ENCODE measurements at places on chromosomes 3 and 15.
A peak's percentile ranks its signal among the peaks of the same experiment; 100 is the strongest.

- no peak for DNase-seq
Measured at GRCh38 chr3:64801856-64802255, 114.1 kb upstream of the ADAMTS9 start.

DNA sequence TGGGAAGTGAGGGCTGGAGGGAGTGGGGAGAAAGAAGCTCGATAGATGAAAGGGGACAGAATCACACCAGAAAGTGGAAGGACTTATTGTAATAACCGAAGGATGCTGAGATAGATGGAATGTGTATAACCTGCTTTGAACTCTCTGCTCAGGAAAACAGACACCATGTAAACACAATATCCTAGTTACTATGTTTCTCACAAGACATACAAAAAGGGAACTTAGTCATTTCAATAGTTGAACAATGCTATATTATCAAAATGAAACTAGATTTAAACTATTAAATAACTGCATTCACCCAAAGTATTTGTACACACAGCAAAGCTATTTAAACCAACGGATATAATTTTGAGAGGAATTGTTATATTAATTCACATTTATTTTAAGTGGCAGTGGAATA is 108.3 kb upstream of the GADL1 start:
- DNase-seq, result no peak

DNA sequence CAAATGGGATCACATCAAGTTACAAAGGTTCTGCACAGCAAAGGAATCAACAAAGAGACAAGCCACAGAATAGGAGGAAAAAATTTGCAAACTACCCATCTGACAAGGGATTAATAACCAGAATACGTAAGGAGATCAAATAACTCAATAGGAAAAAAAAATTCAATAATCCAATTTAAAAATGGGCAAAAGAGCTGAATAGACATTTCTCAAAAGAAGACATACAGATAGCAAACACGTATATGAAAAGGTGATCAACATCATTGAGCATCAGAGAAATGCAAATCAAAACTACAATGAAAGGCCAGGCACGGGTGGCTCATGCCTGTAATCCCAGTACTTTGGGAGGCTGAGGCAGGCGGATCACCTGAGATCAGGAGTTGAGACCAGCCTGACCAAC is 23.5 kb upstream of the CPEB1 start:
- DNase-seq, result no peak

DNA sequence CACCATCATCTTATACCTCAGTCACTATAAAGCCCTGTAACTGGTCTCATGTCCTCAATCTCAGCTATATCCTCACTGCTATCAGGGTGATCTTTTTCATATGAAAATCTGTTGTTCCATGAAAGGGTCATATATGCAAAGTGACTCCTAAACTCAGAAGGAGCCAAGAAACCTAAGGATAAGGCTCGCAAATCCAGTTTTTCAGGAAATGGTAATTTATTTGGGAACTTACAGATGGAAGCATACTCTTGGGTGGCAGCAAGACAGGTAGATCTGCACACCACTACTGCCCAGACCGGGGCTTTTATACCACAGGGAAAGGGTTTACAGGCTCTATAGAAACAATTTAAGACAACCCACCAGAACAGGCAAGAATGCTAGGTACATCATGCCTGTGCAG is 272.3 kb downstream of the UBE2E2 start:
- DNase-seq, result no peak

DNA sequence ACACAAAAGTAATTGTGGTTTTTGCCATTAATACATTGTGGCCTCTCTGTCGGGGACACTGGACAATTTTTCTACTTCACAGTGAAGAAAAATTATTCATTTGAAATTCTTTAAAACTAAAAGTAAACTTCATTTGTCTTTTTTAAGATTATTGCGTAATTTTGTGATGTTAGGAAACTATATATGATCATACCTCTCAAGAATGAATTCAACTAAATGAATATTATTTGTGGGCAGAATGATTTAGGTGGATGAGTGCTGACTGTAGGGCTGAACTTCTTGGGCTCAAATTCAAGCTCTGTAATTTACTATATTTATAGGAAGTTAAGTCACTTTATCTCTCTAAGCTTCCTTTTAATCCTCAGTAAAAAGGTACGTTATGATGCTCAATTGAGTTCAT is 441.2 kb downstream of the ROBO1 start:
- no peak for DNase-seq

DNA sequence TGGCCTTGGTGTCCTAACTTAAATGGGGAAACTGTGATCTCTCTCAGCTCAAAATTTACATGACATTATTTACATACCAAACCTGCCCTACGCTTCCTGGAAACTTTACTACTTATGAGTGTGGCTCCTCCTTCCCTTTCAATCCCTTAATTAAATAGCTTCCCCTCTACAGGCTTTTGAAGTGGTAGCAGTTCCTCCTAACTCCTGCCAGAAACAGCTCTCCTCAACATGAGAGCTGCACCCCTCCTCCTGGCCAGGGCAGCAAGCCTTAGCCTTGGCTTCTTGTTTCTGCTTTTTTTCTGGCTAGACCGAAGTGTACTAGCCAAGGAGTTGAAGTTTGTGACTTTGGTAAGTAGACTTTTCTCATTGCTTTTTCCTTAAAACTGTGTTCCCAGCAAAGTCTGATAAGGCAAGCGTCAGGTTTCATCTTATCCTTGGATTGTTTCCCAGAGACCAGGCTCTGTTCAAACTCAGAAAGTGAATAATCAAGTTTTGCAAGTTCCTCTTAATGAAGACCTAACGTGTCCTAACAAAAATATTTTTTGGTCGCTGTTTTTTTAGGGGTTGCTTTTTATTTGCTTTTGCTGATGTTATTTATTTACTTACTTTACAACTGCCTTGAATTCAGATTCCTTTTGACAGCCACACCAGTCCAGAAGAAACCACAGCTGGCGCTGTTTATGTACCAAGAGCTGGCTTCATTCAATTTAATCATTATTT is at the start of gene ACP3:
TSS of gene ACP3 (plus strand) at position 179 of the 720 bp plus-strand sequence. CDS start at position 229, 50 bp downstream.
- DNase-seq, result peak; percentile 57

- no peak for DNase-seq
Measured at GRCh38 chr3:110749006-110749405, 322.6 kb upstream of the NECTIN3 start.

DNA sequence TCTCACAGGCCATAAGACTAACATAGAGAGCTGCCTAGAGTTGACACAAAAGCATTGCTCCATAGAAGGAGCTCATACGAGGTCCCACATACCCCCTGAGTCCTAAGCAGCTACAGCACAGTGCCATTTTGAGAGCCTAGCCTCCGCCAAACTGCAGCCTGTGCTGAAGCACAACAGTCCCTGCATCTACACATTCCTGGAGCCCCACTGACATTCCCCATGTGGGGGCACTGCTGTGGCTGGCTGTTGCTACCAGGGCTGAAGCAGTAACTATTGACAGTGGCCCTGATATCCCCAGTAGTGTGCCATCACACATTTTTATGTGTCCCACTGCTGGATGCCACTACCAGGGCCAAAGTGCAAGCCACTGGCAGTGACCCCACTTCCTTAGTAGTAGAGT is 80.3 kb downstream of the CERS3 start:
- no peak for DNase-seq

DNA sequence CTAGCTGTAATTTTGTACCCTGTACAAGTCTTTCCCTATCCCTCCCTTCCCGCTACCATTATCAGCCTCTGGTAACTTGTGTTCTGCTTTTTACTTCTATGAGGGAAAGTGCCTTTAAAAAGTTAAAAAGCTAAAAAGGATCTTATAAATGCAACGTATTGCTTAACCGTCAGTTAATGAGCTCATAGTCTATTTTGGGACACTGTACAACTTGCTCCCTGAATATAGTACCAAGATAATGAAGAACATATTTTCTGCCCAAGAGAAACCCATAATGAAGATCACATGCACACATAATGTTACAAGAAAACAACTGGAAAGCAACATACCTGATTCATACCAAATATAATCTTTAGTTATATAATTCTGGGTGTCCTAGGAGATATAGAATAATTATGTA is 22.6 kb downstream of the ZIC1 start:
- DNase-seq, result no peak

DNA sequence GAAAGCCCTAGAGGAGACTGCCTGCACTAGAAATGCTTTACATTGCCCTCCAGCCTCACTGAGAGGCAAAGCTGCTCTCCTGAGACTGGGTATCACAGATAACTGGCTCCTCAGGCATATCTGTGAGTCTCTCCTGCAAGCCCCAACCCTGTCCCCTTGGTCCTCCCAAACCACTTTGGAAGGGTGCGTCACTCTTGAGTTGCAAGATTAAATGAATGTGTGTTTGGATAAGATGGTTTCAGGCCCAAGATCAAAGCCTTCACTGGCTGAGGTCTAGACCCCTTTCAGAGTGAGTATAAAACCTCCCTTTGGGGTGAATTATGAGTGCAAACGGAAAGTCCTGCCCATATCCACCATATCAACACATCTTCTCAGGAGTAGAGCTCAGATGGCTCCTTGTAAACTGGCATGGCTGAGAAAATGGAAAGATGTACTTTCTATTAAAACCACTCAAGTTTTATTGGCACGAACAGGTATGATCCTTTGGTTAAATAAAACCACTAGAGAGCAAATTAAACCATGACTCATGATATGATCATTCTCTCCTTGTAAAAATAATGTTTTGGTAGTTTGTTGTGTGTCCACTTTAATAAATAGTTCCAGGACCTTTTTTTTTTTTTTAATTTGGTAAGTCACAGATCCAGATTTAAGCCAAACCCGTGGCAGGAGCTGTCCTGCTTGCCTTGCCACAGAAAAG is 164.0 kb downstream of the CHST2 start:
- DNase-seq, result peak; percentile 78

DNA sequence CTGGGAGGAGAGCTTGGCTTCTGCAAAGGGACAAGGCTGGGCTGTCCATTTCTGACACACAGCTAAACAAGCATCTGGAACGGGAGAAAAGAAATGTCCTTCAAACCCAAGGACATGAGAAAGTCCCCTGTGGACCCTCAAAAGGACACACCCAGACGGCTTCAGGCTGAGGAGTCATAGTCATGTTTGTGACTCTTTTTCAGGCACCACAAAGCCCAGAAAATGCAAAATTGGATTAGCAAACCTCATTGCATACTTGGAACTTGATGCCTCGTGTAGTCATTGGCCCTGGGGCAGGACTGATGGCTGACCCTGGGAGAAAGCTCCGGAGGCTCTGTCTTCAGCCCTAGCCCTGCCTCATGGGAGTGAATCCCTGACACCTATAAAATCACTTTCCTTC is 21.5 kb downstream of the FAM174B start:
- no peak for DNase-seq

DNA sequence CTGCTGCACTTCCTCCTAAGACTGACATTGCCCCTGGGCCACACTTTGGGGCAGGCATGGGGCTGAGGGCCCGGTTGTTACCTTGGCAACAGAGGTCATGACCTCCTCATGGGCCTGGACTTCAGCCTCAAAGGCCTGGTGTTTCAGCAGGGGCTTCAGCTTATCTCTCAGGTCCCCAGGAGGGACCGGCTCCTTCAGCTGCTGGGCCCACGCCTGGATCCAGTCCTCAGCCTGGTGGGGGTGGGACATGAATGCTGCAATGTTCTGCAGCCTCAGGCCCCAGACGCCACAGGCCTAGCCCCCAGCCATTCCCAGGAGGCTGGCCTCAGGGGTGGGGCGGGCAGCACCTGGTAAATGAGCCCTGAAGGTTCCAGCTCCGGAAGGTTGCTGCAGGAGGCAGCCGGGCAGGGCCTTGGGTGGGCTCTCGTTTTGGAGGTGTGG is 27.6 kb downstream of the SPTBN5 start:
- DNase-seq, result no peak

DNA sequence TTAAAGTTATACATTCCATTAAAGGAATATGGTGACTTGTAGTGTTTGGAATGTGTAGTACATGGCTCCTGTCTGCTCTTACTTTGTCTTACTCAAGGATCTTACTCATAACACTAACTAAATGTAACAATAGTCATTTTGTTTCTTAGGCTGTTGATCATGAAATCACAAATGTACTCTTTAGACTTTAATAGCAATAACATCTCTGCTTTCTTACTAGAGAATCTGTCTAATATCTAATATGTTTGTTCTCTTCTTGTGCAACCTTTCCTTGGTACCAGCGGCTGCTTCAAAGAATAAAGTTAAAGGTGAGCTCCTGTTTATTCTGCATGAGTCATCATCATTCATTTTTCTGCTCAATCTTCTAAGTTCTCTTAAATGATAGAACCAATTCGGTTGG is 767.5 kb downstream of the CADM2 start:
- DNase-seq, result no peak

GRCh38 chr15:56978898-56979662 is 60.6 kb downstream of the TCF12 start:
- DNase-seq, result no peak

- DNase-seq, result peak; percentile 42
Measured at GRCh38 chr3:146577662-146578061, 27.5 kb downstream of the PLSCR5 start.

GRCh38 chr3:33105341-33105948 is 8.4 kb upstream of the CRTAP start:
- no peak for DNase-seq

- DNase-seq, result no peak
Measured at GRCh38 chr3:76122007-76122406, 336.7 kb upstream of the ZNF717 start.

- peak; percentile 30 for DNase-seq
Measured at GRCh38 chr15:57591822-57592367, at the start of gene MYZAP. TSS of gene MYZAP (plus strand) at chr15:57591904. CDS start at chr15:57592035, 131 bp downstream.

DNA sequence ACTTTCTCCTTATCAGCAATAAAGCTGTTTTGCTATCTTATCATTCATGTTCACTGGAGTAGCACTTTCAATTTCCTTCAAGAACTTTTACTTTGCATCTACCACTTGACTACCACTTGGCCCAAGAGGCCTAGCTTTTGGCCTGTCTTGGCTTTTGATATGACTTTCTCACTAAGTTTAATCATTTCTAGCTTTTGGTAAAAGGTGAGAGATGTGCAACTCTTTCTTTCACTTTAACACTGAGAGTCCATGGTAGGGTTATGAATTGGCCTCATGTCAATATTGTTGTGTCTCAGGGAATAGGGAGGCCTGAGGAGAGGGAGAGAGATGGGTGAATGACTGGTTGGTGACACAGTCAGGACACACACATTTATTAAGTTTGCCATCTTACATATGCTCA is 31.0 kb upstream of the FAM3D start:
- DNase-seq, result no peak

DNA sequence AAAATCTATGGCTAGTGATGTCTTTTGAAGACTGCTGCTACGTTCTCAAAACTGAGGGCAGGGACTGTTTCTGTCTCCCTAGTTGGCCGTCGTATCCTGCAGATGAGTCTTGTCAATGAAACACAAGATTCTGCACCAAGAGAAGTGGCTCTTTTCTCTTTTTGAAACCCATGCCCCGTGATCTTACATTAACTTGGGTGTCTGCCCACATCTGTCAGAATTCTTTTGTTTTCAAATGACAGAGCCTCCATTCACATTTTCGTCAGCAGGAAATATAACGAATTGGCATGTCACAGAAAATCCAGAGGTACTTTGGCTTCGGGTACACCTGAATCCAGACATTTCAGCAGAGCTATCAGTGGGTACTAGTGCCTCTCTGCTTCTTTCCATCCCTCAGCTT is 331.3 kb upstream of the PROK2 start:
- DNase-seq, result no peak

Data from RPMI7951 (cell line).